ENCODE measurements at places on chromosomes 2 and 18.

DNA sequence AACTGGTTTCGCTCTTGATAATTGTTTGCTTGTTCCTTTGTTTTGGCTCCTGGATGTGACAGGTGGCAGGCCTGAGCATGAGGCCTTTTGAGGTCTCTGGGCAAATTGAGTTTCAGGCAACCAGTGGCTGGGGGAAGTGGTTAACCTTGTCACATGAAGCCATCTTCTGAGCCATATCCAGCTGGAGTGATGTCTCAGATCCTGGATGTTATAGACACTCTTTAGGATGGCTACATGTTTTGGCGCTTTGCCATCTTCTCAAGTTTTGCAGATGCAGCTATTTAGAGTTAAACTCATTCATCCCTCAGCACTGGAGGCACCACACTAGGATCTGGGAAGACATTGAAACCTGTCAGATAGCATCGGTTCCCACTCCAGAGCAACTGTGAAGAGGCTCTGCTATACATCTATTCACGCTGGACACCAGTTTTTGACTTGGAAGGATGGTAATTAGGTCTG is 25.3 kb upstream of the TACR1 start:
- no peak for DNase-seq

- DNase-seq = no peak
These were observed 214.3 kb upstream of the EPHA4 start for GRCh38 chr2:221786297-221786926.

- DNase-seq = no peak
These were observed 135.3 kb downstream of the INSIG2 start for GRCh38 chr2:118223511-118223991.

- peak; percentile 46 for DNase-seq
These were observed 39.5 kb upstream of the SLC14A1 start for GRCh38 chr18:45684341-45685115.

- no peak for DNase-seq
These were observed 80.8 kb downstream of the PTGR3 start for GRCh38 chr18:75128051-75128605.

GRCh38 chr2:67854798-67855197 is 208.0 kb downstream of the C1D start:
- no peak for DNase-seq

DNA sequence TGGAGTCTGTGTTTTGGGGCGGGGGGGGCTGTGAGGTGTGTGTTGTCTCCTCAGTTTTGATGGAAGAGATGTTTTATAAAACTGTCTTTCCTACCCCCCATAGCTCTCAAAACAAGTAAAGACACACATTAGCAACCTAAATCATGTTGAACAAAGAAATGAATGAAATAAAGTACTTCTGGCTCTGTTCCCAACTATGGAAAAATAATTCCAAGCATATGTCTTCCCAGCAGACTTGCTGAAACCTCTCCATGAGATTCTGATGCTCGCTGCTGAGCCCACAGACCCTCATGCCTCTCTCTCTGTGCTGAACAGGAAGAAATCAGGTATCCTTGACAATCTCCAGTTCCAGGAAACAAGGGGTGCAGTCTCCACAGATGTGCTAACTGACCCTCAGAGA is 226.7 kb upstream of the KLHL29 start:
- DNase-seq = no peak

DNA sequence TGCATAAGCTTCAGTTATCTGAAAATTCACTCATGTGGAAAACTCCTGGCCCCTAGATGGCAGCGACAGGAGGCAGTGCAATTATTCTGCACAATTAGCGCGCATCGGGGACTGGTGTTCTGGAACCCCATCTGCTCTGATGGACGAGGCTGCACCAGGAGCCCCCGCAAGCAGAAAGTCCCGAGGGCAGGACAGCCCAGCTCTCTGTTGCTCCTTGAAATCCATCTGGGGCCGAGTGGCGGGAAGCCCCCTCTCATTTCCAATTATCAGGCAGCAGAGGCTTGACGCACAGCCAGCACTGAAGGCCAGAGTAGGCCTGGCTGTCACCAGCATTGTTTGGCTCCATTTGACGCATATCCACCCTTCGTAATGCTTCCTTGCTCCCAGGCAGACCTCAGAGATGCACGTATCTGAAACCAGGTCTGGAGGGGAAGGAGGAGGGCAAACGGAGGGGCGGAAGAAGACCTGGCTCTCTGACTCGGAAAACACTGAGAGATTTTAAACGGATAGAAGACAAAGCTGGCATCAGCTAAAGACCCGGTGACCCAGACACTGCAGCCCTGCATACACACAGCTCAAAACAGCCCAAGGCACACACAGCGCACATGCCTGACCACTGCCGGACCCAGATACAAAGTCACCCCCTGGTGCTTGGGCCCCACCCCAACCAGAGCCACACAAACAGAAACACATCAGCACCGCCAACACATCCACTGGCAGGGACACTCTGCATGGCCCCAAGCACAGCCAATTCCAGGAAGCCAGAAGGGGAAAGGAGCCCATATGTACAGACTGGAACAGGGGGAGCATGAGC is 69.8 kb downstream of the TNS1 start:
- DNase-seq = no peak

- DNase-seq = no peak
These were observed 136.2 kb downstream of the RGPD3 start for GRCh38 chr2:106332054-106332453.

- DNase-seq = no peak
These were observed 3.3 kb downstream of the HES6 start for GRCh38 chr2:238236571-238236970.

DNA sequence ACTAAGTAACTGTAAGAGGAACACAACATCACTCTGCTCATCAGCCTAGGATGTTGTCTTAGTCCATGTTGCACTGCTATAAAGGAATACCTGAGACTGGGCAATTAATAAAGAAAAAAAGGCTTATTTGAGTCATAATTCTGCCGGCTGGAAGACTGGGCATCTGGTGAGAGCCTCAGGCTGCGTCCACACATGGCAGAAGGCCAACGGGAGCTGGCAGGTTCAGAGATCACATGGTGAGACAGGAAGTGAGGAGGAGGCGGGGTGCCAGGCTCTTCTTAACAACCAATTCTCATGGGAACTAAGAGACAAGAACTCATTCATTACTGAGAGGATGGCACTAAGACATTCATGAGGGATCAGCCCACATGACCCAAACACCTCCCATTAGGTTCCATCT is 46.8 kb downstream of the EPG5 start:
- DNase-seq = peak; percentile 73

DNA sequence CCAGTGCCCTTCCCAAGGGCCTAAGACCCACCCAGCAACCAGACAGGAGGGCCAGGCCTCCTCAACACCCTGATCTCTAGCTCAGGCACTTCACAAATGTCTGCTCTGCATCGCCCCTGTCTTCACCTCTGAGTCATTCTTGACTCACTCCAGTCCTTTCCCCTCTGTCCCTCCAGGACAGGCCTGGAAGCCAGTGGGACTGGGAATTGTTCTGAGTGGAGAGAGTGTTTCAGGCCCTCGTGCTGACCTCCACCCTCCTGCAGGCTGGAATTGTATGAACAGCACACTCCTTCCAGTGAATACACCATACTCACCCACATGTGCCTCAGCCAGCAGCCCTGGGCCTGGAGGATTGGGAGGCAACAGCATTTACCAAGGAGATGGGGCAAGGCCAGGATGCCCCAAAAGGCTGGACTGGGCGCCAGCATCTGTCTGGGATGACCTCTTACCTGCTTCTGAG is 304.2 kb downstream of the CYP26B1 start:
- no peak for DNase-seq

GRCh38 chr18:6413579-6414117 is 1.1 kb downstream of the L3MBTL4 start:
- DNase-seq = no peak

GRCh38 chr2:84905181-84906107 is at the start of gene TMSB10:
TSS of gene TMSB10 (plus strand) at chr2:84905656.
- no peak for DNase-seq

DNA sequence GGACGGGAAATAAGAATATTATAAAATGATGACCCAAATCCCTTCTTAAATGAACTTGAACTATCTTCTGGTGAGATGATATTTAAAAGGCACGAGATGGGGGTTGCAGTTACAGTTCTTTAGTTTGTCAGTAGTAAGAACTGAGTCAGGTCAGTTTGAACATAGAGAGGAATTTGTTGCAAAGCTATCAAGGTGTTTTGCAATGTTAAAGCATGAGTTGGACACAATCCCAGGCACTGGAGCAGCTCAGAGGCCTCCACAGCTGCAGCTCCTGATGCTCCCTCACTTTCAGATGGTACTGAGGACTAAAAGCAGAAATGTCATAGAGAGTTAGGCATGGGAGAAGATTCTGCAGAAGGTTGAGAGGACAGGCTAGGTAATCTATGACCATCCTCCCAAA is 236.0 kb downstream of the BCL2 start:
- no peak for DNase-seq

DNA sequence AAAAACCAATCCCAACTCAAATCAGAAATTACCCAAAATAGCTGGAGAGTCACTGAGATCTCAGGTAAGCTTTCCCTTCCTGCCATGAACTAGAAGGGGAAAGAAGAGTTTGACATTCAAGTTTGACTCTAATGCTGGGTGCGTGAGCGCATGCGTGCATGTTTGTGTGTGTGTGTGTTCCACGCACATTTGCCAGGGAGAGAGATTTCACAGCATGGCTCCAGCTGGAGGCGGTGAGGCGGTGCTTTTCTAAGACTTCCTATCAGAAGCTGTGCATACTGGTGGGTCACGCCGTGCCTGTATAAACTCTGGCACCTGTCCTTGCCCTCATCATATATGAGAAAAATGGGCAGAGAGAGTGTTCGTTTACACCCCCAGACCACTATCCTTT is 116.2 kb downstream of the MSH2 start:
- no peak for DNase-seq

GRCh38 chr2:239061824-239062570 is 214.1 kb downstream of the TWIST2 start:
- no peak for DNase-seq

DNA sequence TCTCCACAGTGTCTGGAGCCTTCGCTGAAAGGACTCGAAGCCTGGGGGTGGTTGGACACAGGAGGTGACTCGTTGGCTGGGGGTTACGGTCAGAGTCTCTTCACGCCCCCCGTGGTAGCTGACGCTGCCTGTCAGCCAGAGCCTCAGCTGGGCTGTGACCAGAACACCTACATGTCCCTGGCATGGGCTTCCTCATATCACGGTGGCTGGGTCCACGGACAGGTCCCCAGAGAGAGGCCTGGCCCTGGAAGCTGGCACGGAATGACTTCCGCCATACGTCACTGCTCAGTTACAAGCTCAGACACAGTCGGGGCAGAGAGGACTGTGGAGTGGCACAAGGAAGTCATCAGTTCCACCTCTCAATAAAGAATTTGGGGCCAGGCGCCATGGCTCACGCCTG is 28.5 kb downstream of the ITGB1BP1 start:
- DNase-seq = no peak

DNA sequence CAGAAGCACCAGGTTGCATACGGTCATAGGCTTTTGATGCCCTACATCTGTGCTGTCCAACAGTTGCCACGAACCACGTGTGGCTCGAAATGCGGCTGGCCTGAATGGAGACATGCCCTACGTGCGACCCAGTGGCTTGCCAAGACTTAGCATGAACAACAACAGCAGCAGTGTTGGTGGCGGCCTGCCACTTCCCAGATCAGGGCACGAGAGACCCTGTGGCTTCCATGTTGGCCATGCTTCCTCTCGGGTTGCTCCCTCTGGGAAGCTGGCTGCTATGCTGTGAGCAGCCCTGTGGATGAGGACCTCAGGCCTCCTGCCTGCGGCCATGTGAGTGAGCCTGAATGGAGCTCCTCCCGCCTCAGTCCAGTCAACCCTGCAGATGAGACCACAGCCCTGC is 212.3 kb downstream of the HDAC4 start:
- DNase-seq = no peak

DNA sequence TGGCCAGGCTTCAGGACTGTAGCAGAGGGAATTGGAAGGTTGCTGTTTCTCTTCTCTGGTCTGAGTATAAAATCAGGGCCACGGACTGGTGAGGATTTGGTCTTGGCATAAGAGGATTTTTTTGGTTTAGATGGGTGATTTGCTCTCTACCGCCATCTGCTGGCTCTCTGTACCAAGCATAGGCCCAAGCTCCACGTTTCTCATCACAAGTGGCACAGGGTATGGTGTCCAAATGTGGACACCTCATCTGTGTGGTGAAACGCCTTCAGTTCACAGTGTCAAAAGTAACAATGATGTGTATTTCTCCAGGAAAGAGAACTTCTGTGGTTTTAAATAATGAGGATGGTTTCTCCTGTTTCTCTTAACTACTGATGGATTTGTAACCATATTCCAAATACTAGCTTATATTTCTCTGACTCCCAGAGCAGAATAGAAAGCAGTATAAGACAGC is 115.1 kb downstream of the EML6 start:
- peak; percentile 40 for DNase-seq

GRCh38 chr2:233053928-233054784 is 6.0 kb upstream of the INPP5D start:
- DNase-seq = no peak

DNA sequence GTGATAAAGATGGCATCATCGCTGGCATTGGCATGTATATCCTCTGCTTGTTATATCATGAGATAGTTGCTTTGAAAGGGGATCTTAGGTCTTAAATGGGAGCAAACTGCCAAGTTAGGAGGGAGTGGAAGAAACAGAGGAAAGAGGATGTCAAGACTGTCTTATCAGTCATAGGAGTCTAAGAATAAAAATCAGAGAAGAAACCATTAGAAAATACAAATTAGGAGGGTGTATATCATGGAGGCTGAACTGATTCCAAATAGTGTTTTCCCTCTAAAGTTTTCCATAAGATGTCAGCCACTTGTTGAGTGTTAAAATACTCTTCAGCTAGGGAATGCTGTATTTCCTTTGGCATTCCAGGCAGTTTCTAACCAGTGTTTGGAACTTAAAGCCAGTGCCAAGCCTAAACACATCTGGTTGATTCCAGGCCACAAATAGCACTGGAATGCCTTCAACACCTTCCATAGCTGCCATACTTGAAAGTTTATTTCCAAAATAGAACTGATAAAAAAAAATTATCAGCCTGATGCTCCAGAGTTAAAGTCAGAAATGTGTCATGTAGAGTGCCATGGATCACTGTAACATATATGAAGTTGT is 129.4 kb downstream of the ZEB2 start:
- peak; percentile 29 for DNase-seq

GRCh38 chr2:83970217-83970929 is 488.7 kb downstream of the SUCLG1 start:
- DNase-seq = no peak

DNA sequence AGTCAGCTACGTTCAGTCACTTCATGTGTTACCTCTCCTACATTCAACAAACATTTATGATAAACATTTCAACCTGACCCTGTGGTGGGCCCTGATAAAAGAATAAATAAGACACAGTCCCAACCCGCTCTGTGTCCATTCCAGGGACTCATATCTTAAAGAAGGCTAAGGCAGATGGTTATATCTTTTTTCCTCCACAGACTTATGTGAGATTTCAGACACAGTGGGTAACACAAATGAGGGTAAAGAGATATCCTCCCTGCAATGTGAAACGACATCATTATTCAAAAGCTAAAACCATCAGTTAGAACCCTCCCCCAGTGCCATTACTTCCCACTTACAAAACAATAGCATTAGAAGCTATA is 11.1 kb upstream of the HNRNPLL start:
- no peak for DNase-seq

DNA sequence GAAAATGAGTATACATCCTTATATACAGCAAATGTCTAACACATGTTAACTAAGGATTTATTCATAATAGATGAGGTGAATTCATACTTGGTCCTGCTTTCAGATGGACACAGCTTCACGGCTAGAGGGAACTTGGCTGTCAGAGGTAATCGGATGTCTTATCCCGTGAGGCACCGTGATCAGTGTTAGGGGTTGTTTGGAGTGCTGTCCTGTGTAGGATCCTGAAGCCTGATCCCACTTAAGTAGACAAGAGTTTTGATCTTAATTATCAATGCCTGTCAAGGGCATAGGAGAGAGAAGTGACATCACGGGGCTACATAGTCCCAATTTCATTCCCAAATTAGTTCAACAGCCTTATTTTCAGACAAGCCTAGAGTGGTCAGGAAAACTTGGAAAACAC is 204.6 kb downstream of the RNF144A start:
- DNase-seq = no peak
